WERI-Rb-1 (cell line): ENCODE measurements at places on chromosomes 1 and 21.

- DNase-seq = no peak
These were observed 323.3 kb downstream of the KCTD3 start for GRCh38 chr1:215890438-215890837.

DNA sequence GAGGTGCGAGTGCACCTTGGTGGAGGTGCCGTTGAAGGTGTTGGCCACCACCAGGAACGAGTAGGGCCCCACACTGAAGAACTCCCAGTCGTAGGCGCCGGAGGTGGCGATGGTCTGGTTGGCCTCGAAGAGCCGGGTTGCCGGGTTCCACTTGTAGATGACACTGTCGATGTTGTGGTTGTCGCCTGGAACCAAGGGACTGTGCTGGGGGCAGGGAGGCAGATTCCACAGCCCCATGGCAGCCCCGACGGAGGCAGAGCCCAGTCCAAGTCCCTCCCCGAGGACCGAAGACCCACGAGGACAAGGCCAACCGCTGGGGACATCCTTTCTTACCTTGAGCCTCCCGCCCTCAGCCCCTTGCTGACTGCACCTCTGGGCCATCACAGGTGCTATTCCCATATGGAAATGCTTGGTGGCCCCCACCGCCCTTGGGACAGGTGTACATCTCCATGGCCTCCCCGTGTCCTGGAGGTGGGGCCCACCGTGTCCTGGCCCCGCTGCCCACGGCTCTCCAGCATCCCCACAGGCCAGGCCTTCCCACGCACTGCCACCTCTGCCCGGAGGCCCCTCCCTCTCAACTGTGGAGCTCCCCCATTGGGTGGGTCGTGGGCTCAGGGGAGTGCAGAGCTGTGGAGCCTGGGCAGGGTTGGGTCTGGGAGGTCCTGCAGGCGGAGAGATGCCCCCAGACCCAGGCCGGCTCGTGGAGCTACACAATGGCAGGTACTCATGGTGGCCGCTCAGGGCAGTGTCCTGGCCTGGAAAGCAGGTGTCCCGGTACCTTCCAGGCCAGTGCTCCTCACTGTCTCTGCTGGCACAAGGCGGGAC lies 17.9 kb downstream of the KRTAP10-1 start:
- DNase-seq = peak; percentile 6

- no peak for DNase-seq
These were observed 569 bp upstream of the DNAH14 start for GRCh38 chr1:224928906-224929305.

- DNase-seq = no peak
These were observed 75.3 kb downstream of the CD58 start for GRCh38 chr1:116495535-116495934.

DNA sequence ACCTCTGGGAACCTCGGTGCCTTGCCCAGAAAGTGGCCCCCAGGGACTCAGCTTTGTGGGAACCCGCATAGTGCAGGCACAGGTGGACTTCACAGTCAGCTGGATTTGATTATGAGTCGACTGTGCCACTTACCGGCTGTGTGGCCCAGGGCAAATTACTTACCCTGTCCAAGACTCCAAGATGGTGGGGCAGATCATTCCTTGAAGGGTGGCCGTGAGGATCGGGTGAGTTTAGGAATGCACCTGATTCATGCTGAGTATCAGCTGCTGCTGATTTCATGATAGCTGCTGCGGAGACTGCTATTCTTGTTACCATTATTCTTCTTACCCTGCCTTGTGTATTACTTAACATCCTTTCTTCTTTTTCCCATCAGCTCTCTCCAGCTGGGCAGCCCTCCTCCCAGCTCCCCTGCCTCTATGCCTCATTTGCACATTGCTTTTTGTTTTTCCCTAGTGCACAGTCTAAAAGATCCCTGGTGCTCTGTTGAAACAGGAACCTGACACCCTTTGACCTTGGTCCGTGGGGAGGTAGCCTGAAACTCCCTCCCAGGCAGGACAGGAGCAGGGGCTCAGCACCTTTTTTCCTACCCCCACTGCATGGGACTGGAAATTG lies 40.5 kb upstream of the FHAD1 start:
- DNase-seq = no peak

- DNase-seq = no peak
These were observed 35.0 kb upstream of the THEM4 start for GRCh38 chr1:151944126-151944856.

GRCh38 chr21:14864211-14865021 lies 200.4 kb downstream of the NRIP1 start:
- peak; percentile 78 for DNase-seq

DNA sequence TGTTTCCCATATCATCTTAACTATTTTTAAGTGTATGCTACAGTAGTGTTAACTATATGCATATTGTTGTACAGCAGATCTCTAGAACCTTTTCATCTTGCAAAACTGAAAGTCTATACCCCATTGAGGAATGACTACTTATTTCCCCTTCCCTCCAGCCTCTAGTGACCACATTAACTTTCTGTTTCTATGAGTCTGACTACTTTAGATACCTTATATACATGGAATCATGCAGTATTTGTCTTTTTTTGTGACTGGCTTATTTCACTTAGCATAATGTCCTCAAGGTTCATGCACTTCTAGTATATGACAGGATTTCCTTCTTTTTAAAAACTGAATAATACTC lies 96.5 kb upstream of the BTG3 start:
- DNase-seq = no peak

DNA sequence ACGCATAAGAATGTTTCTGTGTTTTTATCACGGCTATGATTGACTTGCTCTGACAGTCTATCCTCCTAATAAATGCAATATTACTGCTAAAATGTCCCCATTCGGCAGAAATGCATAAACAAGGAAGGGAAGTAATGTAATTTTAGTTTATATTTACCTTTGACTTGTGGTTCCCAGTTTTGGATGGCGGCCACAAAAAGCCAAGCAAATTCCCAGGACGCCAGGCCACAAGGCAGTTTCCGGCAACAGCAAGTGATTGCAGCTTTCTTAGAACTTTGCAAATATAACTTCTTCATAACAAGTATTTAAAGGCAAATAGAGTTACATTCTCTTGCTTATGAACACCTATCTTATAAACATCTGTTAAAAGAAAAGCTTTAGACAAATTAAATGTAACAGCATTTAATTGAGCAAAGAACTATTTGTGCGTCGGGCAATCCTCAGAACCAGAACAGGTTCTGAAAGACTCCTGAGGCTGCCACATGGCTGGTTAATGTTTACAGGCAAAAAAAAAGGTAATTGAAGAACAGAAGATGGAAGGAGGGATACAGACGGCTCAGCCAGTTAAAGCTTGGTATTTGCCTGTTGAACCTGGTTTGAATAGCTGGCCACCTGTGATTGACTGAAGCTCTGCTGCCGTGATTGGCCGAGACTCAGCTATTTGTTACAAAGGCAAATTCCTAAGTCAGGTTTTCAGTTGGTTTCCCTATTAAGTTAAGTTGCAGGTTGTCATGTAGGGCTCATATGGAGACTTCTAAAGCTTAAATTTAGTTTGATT lies 80.8 kb downstream of the C21orf91 start:
- DNase-seq = no peak

DNA sequence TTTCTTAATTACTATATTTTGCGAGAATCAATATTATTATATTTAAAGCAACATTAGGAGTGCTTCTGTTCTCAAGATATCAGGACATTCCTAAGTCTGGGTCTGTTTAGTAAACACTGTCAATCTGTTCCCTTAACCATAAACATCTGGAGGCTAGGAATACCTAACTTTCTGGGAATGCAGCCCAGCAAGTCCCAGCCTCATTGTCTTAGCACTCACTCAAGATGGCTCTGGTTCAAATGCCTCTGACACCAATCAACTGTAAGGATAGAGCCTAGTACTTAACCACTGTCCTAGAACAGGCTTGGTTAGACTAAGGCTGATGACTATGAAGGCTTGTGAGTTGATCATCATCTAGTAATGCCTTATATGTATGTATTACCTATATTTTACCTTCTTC lies 61.5 kb downstream of the TNN start:
- DNase-seq = no peak

DNA sequence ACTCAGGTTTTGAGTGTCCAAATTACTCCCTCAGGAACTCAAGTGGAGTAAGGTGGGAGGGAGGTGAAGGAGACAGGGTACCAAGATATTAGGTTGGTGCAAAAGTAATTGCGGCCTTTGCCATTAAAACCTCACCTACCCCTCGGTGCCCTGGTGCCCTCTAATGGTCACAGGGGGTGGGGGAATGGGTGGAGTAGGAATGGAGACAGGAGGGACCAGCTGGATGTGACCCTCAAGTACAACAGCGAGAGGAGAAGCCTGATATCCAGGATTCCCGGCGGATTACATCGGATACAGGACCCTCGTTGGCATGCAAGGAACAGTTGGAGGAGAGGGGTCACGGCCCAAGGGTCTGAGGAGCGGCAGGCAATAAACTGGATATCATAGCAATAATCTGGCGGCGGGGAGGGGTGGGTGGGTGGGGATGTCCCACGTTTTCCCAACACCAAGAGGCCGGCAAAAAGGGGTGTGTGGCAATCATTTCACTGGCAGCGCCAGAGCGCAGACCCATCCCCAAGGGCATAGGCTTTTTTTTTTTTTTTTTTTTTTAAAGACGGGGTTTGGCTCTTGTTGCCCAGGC lies 4.3 kb upstream of the ZBTB7B start:
- peak; percentile 47 for DNase-seq

GRCh38 chr1:25971066-25971810 lies 26.6 kb downstream of the PAFAH2 start:
- DNase-seq = no peak

DNA sequence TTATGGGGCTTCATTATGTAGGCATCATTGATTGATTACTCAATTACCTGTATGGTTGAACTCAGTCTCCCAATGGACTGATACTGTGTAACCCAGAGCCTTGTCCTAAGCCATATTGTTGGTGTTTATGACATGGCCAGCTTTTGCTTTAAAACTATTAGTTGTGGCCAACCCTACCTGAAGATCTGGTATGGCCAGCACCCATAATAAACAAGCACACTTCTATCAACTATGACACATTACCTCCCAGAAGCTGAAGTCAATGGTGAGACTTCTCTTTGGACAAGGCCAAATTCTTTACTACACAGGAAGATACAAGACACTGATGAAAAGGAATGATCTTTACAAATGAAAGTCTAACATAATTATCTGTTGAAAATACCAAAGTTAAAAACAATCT lies 28.8 kb downstream of the MAN1A2 start:
- no peak for DNase-seq

- peak; percentile 70 for DNase-seq
These were observed 8.6 kb upstream of the ACTRT2 start for GRCh38 chr1:3012456-3013291.

- DNase-seq = no peak
These were observed 233.4 kb upstream of the BRINP3 start for GRCh38 chr1:190711069-190711468.

GRCh38 chr1:19484798-19485361 lies 459 bp downstream of the CAPZB start:
- no peak for DNase-seq

GRCh38 chr1:111199329-111199728 lies 1.1 kb downstream of the DENND2D start:
- no peak for DNase-seq

DNA sequence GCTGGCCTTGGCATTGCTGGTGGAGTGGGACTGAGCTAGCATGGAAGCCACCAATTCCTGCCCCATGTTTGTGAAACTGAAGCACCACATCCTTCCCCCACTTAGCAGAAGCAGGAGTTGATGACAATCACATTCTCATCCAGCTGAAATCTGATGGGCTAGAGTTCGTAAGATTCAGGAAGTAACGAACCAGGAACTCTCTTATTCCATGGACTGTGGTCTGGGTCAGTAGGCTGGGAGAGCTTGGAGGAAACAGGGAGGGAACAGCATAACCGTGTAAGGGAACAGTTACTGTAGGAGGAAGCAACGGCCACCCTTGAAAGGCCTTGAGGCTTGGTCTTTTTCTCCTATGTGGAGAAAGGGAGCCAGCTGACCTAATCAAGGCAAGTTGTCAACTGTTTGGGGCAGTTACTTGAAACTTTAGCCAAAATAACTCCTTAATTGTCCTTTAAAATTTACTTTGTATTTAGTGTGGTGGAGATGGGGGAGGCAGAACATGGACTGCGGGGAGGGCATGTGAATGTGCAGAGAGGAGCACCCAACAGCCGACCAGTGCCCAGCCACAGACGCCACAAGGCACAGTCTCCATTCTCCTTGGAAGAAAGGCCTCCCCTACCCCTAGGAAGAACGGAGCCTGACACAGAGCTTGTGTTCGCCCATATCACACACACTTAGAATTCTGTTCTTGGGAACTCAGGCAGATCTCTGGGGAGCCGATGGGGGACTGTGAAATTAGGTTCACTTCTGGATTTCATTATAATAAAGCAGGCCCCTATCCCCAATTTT lies 2.0 kb upstream of the COQ8A start:
- no peak for DNase-seq

- no peak for DNase-seq
These were observed 7.4 kb downstream of the ENTREP3 start for GRCh38 chr1:155247667-155248553.

GRCh38 chr1:152186556-152187285 lies 27.7 kb upstream of the RPTN start:
- DNase-seq = no peak

DNA sequence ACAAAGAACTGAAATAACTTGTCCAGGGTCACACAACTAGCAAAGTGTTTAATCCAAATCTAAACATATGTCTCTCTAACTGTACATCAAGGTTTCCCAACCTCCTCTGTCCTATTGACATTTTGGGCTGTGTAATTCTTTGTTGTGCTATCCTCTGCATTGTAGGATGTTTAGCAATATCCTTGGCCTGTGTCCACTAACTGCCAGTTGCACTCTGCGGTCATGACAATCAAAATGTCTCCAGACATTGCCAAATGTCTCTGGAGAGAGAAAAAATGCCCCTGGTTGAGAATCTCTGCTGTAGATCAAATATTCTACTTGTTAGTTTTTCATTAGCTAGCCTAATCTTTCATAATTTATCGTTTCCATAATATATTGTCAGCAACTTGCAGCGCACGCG lies 353.4 kb upstream of the NEGR1 start:
- DNase-seq = no peak

GRCh38 chr1:188089461-188089860 lies 1260.7 kb downstream of the PLA2G4A start:
- DNase-seq = no peak

- no peak for DNase-seq
These were observed 196.3 kb upstream of the NFIA start for GRCh38 chr1:60886090-60886489.

DNA sequence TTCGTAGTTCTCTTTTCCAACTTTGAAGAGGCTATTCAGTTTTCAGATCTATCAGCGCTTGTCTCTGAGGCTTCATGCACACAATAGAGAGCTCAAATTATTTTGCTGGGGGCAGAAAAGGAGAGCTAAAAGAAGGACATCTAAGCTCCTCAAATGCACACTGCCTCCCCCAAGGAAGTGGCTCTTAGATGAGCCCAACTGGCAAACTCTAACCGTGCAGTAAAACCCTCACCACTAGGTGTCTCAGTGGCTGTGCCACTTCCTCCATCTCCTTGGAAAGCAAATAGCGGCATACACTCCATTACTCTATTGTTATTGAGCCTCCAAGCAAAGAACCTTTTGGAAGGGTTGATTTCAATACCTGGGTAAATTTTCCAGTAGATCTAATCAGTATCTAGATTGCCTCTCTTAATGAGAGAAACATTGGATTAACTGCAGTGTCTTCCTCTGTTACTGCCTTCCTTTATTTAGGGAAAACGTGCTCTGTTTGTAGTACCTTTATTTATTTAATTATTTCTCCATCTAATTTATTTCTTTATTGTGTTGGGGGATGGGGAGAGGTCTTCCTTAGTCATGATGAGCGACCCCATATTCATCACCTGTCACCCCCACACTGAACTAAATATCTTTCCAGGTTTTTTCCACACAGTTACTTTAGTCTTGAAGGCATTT lies 9.2 kb upstream of the SFPQ start:
- peak; percentile 82 for DNase-seq

- DNase-seq = no peak
These were observed 10.0 kb upstream of the KPRP start for GRCh38 chr1:152747831-152748230.
